Stimulated activated CD8-positive, alpha-beta memory T cell treated with anti-CD3 and anti-CD28 coated beads, Interleukin-15, amount 100 ng/mL, for 48 hours (primary cell): ENCODE measurements at places on chromosomes 13 and 19.
A peak's percentile ranks its signal among the peaks of the same experiment; 100 is the strongest.

DNA sequence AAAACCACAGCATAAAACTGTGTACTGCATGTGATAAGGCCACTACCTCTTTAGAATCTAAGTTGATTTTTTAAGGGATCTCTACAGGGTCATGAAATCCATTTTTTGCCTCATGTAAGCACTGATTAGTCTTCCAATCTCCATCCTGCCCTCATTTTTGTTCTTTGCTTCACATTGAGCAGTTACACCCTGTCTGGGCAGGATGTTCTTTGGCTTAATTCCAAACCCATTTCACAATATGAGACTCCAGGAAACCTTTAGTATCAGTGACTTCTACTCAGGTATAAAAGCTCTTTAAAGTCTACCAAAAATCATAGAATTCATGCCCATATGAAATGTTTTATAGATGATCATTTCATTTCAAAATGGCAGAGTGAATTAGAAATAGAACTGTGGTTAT lies 592.6 kb downstream of the TBC1D4 start:
- DNase-seq, result no peak

- DNase-seq, result no peak
Observed at GRCh38 chr19:35806597-35806996, 6.0 kb downstream of the PRODH2 start.

GRCh38 chr19:29503140-29503758 lies 22.5 kb upstream of the VSTM2B start:
- DNase-seq, result no peak

GRCh38 chr19:18645035-18645511 lies 8.2 kb downstream of the KLHL26 start:
- DNase-seq, result no peak

DNA sequence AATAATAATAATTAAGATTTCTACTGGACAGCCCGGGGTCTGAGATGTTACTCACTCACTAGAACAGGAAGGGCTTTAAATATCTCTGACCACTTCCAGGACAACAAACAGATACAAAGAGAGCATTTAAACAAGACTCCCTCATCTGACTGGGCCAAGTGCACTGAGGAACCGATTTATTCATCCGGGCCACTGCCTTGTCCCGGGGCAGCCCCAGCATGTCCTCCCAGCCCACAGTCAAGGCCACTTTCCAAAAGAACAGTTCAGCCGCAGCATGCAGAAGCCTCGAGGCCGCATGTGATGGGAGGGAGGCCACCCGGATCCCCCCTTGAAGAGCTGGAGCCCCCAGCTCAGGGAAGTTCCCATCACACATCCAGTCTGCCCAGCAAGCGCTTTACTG lies 30.5 kb downstream of the MLLT1 start:
- no peak for DNase-seq

DNA sequence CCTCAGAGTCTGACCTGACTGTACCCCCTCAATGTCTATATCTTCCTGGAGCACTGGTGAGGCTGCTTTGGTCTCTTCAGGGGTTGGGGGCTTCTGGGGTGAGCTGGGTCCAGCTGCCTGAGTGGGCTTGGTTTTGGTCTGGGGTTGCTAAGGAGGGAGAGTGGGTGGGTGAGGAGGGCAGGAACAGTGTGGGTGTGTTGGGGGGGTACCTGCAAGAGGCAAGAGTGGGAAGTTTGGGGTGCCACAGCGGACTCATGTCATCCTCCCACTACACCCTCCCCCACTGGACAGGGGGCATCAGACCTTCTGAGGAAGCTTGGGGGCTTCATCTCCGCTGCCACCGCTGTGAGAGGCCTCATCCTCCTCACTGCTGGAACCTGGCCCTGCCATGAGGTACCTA lies 13.6 kb downstream of the ZNF575 start:
- no peak for DNase-seq

- DNase-seq, result no peak
Observed at GRCh38 chr13:36129539-36129938, 1.6 kb downstream of the DCLK1 start.

DNA sequence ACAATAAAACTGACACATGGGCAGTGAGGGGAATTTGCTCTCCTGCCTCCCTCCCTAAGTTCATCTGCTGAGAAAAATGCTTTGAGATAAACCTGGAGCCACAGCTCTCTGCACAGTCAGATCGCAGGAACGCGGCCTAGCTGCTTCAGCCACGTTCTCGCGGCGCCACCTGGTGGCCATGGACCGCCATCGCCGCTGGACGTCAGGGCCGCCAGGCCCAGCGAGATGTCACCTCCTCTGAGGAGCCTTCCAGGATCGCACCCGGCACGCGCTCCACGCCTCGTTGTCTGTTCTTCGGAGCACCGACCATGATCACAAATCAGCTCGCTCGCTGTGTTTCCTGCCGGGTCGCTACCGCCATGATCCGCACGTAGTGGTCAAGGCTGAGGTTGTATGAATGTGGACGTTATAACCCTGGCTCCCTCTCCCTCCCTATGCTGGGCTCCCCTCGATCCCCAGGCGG lies 20.6 kb upstream of the USP29 start:
- DNase-seq, result peak; percentile 19

- no peak for DNase-seq
Observed at GRCh38 chr19:45321848-45322247, 827 bp downstream of the CKM start.

DNA sequence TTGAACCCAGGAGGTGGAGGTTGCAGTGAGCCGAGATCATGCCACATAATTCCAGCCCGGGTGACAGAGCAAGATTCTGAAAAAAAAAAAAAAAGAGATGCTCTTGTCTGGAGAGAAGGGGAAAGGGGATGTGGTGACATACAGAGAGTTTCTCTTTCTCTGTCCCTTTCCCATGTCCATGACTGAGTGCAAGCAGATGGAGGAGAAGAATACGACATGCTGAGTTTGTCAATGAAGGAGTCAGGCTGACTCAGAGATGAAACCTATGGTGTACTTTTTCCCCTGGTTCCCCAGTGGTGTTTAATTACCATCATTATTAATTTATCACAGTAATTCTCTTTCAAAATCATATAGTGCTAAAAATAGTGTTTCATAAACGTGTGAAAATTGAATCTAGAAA lies 448.8 kb downstream of the FOXO1 start:
- DNase-seq, result no peak

DNA sequence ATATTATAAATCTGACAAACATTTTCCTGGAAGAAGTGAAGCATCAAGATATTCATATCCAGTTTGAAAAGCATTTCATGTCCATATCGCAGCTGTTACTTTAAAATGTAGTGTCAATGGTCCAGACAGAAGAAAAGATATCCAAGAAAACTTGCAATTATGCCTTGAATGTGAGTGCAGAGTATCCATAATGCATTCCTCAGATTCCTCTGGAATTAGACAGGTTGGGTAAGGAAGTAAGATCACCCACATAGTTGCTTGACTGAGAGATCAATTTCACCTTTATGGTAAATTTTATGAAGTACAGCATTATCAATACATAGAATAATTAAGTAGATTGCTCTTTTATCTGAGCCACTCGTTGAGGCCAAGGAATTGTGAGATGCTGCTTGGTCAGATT lies 327.0 kb upstream of the SLITRK5 start:
- DNase-seq, result no peak

DNA sequence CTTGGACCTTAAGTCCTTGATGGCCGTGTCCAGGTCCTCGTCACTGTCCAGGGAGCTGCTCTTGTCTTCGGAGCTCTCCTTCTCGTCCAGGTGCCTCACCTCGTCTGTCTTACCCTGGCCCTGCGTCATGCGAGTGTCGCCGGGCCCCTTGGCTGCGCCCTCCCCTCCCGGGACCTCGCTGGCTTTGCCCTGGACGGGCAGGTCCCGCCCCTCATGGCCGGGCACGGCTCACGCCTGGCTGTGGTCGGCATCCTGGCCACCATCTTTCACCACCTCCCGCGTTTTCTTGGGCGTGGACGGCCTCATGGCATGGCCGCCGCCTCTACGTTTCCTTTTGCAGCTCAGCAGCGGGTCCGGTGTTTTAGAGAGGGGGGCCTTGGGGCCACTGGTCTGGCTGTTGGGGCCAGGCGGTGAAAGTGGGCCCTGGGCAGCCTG lies 14.8 kb downstream of the RB1 start:
- DNase-seq, result no peak

DNA sequence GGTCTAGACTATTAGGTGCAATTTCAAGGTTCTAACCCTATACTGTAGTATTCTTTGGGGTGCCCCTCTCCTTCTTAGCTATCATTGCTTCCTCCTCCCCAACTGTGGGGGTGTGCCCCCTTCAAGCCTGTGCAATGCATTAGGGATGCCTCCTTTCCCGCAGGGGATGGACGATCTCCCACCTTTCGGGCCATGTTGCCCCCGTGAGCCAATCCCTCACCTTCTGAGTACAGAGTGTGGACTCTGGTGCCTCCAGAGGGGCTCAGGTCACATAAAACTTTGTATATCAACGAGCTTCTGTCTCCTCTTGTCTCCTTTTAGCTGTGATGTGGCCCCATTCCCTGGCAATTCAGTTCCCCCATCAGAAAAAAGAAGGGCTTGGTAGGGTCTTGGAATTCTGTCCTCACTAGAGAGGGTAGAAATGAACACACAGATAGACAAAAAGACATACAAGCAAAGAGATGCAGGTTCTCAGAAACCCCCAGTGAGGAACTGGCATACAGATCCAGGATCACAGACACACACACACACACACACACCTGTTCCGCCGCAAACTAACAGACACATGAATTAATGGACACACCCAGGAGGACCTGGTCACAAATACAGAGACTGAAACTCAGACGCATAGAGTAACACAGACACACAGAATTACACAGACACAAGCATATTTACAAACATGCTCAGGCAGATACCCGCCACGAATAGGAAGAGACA lies 2.5 kb upstream of the HNRNPUL1 start:
- DNase-seq, result no peak

DNA sequence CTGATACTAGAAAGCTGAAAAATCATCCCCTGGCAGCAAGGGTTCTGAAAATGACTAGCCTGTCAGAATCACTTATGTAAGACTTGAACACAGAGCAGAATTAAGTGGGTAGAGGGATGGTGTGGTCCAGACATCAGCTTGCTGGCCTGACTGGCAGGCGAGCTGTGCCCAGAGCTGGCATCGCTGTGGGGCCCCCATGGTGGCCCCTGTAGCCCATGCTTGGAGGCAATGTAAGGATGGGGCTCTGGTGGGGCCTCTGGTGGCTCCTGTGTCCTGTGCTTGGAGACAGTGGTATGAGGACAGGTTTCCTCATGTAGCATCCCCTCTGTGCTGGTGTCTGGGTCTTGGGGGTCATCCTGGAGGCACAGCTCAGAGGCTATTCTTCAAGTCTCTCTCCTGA lies 332.1 kb downstream of the SHISA2 start:
- DNase-seq, result no peak

DNA sequence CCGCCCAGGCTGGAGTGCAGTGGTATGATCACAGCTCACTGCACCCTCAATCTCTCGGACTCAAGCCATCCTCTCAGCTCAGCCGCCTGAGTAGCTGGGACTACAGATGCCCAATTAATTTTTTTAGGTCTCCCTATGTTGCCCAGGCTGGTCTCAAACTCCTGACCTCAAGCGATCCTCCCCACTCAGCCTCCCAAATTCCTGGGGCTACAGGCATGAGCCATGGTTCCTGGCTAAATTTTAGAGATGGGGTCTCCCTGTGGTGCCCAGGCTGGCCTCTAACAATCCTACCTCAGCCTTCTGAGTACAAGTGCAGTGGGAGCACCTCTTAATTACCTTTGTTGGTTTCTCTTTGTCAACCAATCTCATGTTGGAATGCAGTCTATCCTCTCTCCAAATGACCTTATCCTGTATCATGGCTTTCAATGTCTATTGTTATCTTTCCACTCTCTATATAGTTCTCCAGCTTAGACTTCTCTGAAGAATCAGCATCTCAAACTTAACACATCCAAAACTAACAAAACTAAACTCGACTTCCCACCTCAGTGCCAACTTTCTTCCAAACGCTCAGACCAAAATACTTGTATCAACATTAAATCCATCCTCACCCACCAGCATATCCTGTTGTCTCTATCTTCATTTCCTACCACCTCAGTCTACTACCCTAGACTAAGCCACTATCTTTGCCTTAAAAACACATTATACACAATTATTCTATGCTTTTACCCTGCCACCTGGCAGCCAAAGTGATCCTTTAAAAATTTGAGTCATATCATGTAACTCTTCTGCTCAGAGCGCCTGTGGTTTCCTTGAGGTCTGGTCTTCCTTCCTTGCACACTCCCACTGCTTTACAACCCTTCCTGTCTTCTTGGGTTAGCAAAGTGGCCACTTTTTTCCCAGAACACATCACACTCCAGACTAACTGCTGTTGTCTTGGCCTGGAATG lies 6.7 kb downstream of the TPT1 start:
- DNase-seq, result no peak

DNA sequence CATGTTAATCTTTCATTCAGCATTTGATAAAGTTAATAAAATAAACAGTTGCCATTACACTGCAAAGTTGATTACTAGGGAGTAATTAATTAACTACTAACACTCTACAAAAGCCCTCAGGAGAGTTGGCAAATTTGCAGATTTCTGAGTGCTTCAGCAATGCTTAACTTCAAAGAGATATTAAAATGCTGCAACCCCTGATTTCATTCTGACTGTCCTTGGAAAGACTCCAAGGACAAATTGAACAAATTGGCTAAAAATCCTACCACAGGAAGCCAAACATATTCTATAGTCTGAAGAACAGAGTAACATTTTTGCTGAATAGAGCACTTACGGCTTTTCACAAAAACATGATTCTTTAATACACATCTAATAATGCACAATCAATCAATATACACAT lies 1543.0 kb downstream of the SLITRK5 start:
- DNase-seq, result no peak

- DNase-seq, result no peak
Observed at GRCh38 chr19:18045307-18046050, 37.5 kb downstream of the ARRDC2 start.

DNA sequence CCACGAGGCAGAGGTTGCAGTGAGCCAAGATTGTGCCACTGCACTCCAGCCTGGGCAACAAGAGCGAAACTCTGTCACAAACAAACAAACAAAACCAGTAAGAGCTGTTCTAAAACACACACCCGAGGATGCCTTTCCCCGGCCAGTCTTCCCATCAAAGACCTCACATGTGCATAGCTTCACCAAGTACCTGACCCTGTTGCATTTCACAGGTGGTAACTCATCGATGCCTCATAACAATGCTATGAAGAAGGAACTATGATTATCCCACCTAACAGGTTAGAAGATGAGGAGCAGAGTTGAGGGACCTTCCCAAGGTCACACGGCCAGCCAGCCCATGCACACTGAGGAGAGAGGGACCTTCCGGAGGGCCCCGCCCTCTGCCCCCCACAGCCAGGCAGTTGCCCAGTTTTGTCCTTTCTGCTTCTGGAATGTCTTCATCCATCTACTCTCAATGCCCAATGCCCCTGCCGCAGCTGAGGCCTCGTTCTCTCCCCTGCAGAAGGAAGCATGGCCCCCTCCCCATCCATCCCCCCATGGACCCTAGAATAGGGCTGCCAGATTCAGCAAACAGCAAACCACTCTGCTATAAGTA lies 16.8 kb upstream of the LENG8 start:
- no peak for DNase-seq

GRCh38 chr13:21150013-21150412 lies 26.3 kb downstream of the SKA3 start:
- DNase-seq, result no peak

GRCh38 chr13:91158017-91158395 lies 189.5 kb upstream of the MIR17HG start:
- DNase-seq, result no peak
